Astrocyte (in vitro differentiated cells and primary cell): ENCODE measurements at places on chromosomes 6 and 20. TPM values are rescaled to one million over a fixed set of nuclear protein-coding genes. Genes with fewer than 3 reads are reported as not detected.

DNA sequence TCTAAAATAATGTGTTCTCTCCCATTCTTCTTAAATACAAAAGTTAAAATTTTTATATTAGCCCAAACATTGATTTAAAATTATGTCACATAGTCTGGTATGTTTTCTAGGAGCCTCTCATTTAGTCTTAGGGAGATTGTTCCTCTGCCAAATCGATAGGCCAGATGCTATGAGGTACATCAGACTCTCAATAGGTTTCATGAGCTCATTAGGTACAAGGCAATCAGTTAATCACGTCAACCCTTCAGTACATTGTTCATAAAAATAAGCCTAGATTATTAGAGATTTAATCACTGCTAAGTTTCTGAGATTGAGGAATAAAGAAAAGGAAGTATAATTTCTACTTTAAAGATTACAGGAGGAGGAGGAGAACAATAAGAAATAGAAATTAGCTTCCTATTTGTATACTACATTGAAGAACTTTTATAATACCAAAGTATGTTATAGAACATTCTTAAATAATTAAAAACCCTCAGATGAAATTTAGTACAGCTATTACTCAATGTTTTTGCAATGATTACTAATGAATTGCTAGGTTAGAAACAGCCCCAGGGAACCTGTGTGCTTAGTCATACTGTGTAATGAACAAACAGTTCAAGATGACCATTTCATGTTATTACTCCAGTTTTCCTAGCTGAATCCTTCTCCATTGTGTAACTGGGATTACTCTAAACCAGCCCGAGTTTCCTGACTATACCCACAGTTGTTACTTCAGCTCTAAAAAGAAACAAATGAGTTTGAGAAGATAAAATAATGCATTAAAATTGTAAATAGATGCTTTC lies 117.0 kb downstream of the BMP5 start:
- peaks cover 4% of the 10 kb centered on the region for H3K4me1 ChIP-seq
- no peak overlapping the region for H3K4me3 ChIP-seq
- no peak overlapping the region for H3K27ac ChIP-seq
- H3K36me3 ChIP-seq = no peaks in the 10 kb centered on the region
- H3K27me3 ChIP-seq = no peaks in the 10 kb centered on the region

- H3K4me1 ChIP-seq = peaks cover 15% of the 10 kb centered on the region
- H3K27ac ChIP-seq = peak overlapping the region; percentile 76
- no peaks in the 10 kb centered on the region for H3K27me3 ChIP-seq
- DNase-seq = peak; percentile 37
- no peak overlapping the region for H3K4me3 ChIP-seq
Measured at GRCh38 chr20:53795170-53795569, 201.5 kb upstream of the ZNF217 start.

CHRNA4 gene
- 0.82 and 1.8 TPM in 2 replicates for total RNA-seq

INSM1 gene
- total RNA-seq = 0.09 TPM in 1 of 2 replicates, not detected in the other

TP53TG5 gene
- not detected in 2 replicates for total RNA-seq

RING1 gene
- total RNA-seq = 30.8 and 31.1 TPM in 2 replicates

GRCh38 chr20:22716821-22717351 lies 132.5 kb upstream of the FOXA2 start:
- no peak overlapping the region for H3K4me3 ChIP-seq
- H3K4me1 ChIP-seq = peaks cover 6% of the 10 kb centered on the region
- no peaks in the 10 kb centered on the region for H3K36me3 ChIP-seq
- no peak for DNase-seq
- no peak overlapping the region for H3K27ac ChIP-seq
- no peaks in the 10 kb centered on the region for H3K27me3 ChIP-seq

DNA sequence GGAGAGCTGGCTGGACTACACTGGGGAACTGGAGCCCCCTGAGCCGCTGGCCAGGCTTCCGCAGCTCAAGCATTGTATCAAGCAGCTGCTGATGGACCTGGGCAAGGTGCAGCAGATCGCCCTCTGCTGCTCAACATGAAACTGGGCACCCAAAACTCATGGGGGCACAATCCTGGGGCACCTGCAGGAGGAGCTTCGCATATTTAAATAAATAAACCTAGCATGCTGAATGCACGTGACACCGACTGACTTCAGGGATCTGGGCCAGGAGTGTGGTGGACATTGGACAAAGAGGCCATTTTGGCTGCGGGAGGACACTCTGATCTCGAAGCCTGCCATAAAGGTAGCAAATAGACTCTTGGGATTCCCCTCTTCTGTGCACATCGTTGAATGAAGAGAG lies 6.8 kb downstream of the SCAND1 start:
- H3K4me1 ChIP-seq = peaks cover 3% of the 10 kb centered on the region
- no peak overlapping the region for H3K27ac ChIP-seq
- DNase-seq = no peak
- H3K27me3 ChIP-seq = no peaks in the 10 kb centered on the region

DNA sequence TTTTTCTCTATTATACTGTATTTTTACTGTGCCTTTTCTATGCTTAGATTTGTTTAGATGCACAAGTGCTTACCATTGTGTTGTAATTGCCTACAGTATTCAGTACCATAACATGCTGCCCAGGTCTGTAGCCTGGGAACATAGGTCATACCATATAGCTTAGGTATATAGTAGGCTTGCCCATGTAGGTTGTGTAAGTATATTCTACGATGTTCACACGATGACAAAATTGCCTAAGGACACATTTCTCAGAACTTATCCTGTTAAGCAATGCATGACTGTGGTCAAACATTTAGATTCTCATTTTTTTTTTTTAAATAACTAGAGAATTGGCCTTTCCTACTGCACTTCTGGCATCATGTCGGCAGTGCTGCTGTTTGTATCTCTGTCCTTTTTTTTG lies 253.7 kb upstream of the SUPT3H start:
- no peaks in the 10 kb centered on the region for H3K27me3 ChIP-seq
- no peak overlapping the region for H3K27ac ChIP-seq
- H3K36me3 ChIP-seq = no peaks in the 10 kb centered on the region
- H3K4me3 ChIP-seq = no peak overlapping the region

DNA sequence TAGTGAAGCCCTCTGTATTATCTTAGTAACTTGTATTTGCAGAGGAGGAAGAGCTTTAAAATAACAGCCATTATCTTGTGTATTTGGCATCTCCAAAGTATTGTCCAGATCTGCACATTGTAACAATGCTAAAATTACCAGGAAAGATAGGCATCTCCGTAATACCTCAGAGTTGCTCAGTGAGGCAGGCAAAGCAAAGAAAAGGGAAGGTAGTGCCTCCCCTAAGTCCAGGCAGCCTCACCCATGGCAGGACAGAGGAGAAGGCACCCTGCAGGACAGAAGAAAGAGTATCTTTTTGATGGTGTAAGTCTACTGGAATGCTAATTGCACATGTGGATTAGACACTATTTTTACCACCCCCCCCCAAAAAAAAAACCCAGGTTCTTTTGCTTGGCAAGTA lies 13.6 kb upstream of the SSTR4 start:
- H3K27me3 ChIP-seq = no peaks in the 10 kb centered on the region
- no peak for DNase-seq
- no peaks in the 10 kb centered on the region for H3K4me1 ChIP-seq
- no peaks in the 10 kb centered on the region for H3K36me3 ChIP-seq
- no peak overlapping the region for H3K4me3 ChIP-seq

SEMG1 gene
- total RNA-seq = not detected in 2 replicates

GRCh38 chr20:57779401-57780003 lies 69.7 kb upstream of the PMEPA1 start:
- no peaks in the 10 kb centered on the region for H3K4me1 ChIP-seq
- H3K36me3 ChIP-seq = no peaks in the 10 kb centered on the region
- H3K27ac ChIP-seq = no peak overlapping the region
- peaks cover 7% of the 10 kb centered on the region for H3K27me3 ChIP-seq

- DNase-seq = no peak
- H3K36me3 ChIP-seq = no peaks in the 10 kb centered on the region
- peaks cover 47% of the 10 kb centered on the region for H3K4me1 ChIP-seq
- H3K27me3 ChIP-seq = no peaks in the 10 kb centered on the region
Measured at GRCh38 chr6:21750575-21750974, 157.0 kb downstream of the SOX4 start.

DNA sequence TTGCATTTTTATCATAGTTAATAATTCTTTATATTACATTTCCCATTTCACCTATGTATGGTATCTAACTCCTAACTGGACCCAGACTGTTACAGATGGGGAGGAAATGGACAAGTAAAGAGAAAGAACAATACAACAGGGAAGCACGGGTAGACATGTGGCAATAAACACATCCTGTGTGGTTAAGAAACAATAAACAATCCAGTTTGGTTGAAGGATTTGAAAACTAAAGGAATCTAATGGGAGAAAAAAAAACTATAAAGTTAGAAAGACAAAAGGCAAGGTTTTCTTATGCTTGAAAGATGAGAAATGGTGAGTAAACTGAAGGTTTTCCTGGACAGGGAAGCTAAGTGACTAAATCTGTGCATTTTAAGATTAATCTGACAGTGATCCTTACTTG lies 34.9 kb upstream of the ALDH8A1 start:
- no peaks in the 10 kb centered on the region for H3K27me3 ChIP-seq
- H3K4me3 ChIP-seq = no peak overlapping the region

DNA sequence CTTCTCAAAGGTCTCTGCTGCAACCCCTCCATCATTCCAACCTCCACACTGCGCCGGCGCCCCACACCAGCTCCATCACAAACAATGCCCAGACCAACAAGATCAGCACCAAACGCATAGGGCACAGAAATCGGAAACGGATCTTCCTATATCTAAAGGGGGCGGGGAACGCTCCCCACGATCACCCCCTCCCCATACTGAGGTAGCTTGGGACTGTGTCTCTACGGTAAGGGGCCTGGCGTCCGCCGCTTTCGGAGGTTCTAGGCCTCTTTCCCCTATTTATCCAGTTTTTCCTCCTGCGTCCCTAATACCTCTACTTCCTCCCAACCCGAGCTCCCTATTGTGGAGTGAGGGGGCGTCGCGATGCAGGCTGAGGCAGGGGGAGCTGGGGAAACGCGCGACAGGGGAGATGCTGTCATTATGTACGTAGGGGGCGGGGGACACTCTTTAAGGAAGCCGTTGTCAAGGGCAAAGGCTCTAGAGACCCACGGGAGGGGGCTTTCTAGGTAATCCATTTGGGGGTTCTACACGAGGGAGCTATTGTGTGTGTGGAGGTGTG lies 909 bp downstream of the DNAAF9 start:
- peak overlapping the region; percentile 84 for H3K4me3 ChIP-seq
- no peaks in the 10 kb centered on the region for H3K27me3 ChIP-seq
- no peaks in the 10 kb centered on the region for H3K36me3 ChIP-seq
- DNase-seq = no peak
- peaks cover 11% of the 10 kb centered on the region for H3K4me1 ChIP-seq

- no peaks in the 10 kb centered on the region for H3K36me3 ChIP-seq
- H3K27me3 ChIP-seq = no peaks in the 10 kb centered on the region
- no peak overlapping the region for H3K4me3 ChIP-seq
- no peak overlapping the region for H3K27ac ChIP-seq
Measured at GRCh38 chr6:167450626-167451025, 125.7 kb downstream of the TTLL2 start.

- no peaks in the 10 kb centered on the region for H3K36me3 ChIP-seq
- H3K4me1 ChIP-seq = no peaks in the 10 kb centered on the region
- no peak overlapping the region for H3K27ac ChIP-seq
- peaks cover 59% of the 10 kb centered on the region for H3K27me3 ChIP-seq
- peak; percentile 44 for DNase-seq
Measured at GRCh38 chr6:32932132-32932868, 8.5 kb downstream of the HLA-DMB start.

- no peak overlapping the region for H3K27ac ChIP-seq
- no peak for DNase-seq
- H3K4me3 ChIP-seq = no peak overlapping the region
- H3K4me1 ChIP-seq = no peaks in the 10 kb centered on the region
- no peaks in the 10 kb centered on the region for H3K36me3 ChIP-seq
Measured at GRCh38 chr6:3510617-3511016, 53.8 kb upstream of the SLC22A23 start.

ASIP gene
- total RNA-seq = not detected in 2 replicates

GRCh38 chr6:56842686-56843475 lies 112.0 kb upstream of the BEND6 start:
- H3K27ac ChIP-seq = peak overlapping the region; percentile 89
- DNase-seq = peak; percentile 57
- H3K36me3 ChIP-seq = no peaks in the 10 kb centered on the region
- H3K4me3 ChIP-seq = peak overlapping the region; percentile 97

DNA sequence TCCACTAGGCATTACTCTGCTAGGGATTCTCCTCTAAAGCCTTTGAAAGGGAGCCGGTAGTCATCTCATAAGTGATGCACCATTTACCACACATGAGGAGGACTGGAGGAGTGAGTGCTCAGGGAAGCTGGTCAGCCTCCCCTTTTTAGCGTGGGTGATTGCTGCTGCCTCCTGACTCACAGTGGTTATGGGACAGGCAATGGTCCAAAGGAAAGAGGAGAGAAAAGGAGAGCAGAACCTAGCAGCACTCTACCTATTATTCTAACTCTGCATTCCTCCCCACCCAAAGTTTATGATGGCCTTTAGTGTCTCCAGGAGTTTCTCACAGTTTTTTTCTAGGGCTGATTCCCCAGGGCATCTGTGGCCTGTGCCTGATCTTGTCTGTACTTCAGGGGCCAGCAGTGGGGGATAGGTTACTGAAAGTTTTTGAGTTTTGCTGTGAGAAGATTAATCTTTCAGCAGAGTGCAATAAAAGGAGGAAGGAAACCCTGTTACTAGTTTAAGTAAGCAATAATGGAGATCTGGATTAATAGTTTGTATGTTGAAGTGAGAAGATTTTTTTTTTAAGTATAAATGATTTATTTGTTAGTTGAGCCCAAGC lies 36.4 kb upstream of the GCLC start:
- peak; percentile 90 for DNase-seq
- peaks cover 4% of the 10 kb centered on the region for H3K4me1 ChIP-seq
- H3K4me3 ChIP-seq = no peak overlapping the region
- H3K27ac ChIP-seq = no peak overlapping the region

DNA sequence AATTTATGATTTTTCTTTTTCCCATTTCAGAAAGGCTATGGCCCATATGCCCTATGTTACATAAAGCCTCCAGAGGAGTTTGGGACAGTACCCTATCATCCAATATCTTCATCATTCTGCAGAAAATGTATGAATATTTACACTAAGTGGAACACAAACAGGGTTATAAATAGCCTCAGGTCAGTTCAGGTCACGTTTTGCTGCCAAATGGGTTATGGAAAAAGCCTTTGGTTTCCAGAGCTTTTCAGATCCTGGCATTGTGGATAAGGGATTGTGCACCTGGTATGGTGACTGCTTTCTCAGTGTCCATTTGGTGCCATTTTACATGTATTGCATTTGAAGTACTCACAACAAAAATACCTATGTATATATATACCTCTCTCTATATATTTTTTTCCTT lies 29.4 kb downstream of the UTRN start:
- no peak for DNase-seq
- H3K4me3 ChIP-seq = no peak overlapping the region
- no peaks in the 10 kb centered on the region for H3K27me3 ChIP-seq
- no peak overlapping the region for H3K27ac ChIP-seq

DNA sequence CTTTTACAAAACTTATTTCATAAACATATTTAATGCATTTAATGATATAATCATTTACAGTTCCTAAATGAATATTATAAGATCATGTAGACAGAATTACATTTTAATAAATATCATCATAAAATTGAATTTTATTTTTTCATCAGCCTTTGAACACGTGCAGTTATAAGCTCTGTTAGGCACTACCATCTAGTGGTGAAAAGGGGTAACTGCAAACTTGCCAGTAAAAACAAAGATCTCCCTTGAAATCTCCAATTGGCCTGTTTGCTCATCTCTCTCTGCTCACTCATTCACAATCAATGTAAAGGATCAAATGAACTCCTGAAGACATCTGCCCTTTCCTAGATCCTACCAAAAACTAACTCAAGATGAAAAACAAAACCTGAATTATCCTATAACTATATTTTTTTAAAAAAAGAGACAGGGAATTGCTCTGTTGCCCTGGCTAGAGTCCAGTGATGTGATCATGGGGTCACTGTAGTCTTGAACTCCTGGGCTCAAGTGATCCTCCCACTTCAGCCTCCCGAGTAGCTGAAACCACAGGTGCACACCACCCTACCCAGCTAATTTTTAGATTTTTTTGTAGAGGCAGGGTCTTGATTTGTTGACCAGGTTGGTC lies 31.7 kb downstream of the SAMHD1 start:
- no peaks in the 10 kb centered on the region for H3K4me1 ChIP-seq
- H3K27me3 ChIP-seq = no peaks in the 10 kb centered on the region
- peak; percentile 32 for DNase-seq
- H3K4me3 ChIP-seq = no peak overlapping the region
- H3K27ac ChIP-seq = no peak overlapping the region
